ENCODE measurements at places on chromosomes 1 and 21. TPM values are rescaled to one million over a fixed set of nuclear protein-coding genes. Genes with fewer than 3 reads are reported as not detected.
A peak's percentile ranks its signal among the peaks of the same experiment; 100 is the strongest.

DNA sequence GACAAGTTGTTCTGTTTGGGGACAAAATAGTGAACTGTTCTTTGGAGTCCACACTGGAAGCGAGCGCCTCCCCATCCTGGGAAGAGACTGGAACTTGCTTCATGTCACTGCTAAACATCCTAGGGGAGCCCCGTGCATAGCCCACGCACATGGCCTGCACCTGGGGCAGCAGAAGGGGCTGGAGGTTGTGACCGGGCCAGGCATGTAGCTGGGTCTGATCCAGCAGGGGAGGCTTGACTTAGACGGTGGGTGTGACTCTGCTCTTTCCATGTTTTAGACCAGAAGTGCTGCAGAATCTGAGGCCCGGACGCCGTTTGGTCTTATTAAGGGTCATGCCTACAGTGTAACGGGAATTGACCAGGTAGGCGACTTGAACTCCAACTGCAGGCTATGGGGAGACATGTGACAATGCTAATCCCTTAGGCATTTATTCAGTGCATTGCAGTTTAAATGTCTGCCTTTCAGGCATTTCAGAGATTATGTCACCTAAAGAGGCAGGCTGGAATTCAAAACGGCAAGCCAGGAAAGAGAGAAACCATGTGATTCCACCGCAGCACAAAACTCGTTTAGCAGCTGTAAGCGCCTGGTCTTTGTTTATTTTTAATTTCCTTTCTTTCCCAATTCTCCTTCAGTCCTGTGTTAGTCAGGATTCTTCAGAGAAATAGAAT, 21.8 kb downstream of the CAPN9 start:
- no peak overlapping the region for H3K4me3 ChIP-seq
- H3K4me1 ChIP-seq: no peaks in the 10 kb centered on the region
- no peak for DNase-seq
- H3K27me3 ChIP-seq: no peaks in the 10 kb centered on the region
- no peaks in the 10 kb centered on the region for H3K36me3 ChIP-seq
- H3K27ac ChIP-seq: no peak overlapping the region

DNA sequence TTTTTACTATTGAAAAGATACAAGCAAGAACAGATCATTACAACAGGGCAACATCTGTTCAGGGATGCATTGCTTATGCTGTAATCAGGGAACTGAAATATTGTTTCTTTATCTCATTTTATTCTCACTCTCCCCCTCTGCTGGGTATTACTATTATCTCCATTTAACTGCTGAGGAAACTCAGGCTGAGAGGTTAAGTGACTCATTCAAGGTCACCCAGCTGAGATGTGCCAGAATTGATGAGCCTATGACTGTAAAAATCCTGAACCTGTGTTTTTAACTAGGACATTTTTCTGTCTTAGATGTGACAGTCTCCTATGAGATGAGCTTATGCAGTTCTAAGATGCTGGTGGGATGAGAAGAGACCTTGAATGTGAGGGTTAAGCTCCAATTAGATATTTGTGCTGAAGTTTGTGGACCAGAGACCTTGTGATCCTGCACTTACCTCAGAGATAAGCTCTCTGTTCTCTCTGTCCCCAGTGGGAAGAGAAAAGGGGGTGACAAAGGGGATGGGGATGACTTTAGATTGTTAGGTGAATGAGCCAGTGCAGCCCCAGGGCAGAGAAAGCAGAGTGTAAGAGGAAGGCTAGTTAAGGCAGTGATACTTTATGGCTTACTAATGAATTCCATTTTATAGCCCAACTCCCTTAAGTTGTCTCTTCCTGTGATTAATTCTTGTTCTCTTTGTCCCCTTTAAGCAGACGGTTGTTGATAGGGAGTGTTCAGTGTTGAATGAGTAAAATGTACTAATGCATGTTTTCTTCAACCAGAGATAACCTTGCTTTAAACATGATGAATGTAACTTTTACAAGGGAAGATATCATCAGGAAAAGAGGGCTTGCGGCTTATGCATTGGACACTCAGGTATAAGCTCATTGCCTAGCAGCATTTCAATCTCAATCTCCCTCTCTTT, 111.4 kb downstream of the HLX start:
- no peaks in the 10 kb centered on the region for H3K27me3 ChIP-seq
- H3K4me3 ChIP-seq: no peak overlapping the region
- DNase-seq: no peak
- H3K27ac ChIP-seq: no peak overlapping the region
- H3K36me3 ChIP-seq: no peaks in the 10 kb centered on the region

DNA sequence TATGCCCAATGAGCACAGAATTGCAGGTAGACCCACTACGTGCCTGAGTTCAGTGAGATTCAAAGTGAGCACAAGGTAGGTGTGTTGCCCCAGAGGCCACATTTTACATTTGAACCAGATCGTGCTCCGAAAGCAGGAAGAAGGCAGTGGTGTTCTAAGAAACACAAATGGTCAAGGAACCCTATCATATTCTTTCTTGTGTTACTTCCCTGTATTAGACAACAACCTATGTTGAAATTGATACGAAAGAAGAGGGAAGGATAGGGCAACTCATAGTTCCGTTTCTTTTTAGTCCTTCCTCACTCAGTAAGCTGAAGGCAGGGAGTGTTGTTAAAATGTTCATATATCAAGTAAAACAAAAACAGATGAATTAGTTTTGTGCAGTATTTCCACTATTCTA, 33.9 kb downstream of the OLFML2B start:
- H3K27ac ChIP-seq: peak overlapping the region; percentile 76
- no peaks in the 10 kb centered on the region for H3K36me3 ChIP-seq
- H3K27me3 ChIP-seq: no peaks in the 10 kb centered on the region
- no peak overlapping the region for H3K4me3 ChIP-seq

- H3K4me3 ChIP-seq: no peak overlapping the region
- no peaks in the 10 kb centered on the region for H3K27me3 ChIP-seq
- no peak overlapping the region for H3K27ac ChIP-seq
- no peaks in the 10 kb centered on the region for H3K36me3 ChIP-seq
- H3K4me1 ChIP-seq: peaks cover 4% of the 10 kb centered on the region
Measured at GRCh38 chr1:5509664-5510452, 482.4 kb downstream of the NPHP4 start.

GRCh38 chr1:229067546-229067945, 203.4 kb upstream of the RAB4A start:
- H3K27ac ChIP-seq: peak overlapping the region; percentile 82
- peak overlapping the region; percentile 48 for H3K4me3 ChIP-seq
- no peaks in the 10 kb centered on the region for H3K27me3 ChIP-seq
- peaks cover 78% of the 10 kb centered on the region for H3K4me1 ChIP-seq
- no peaks in the 10 kb centered on the region for H3K36me3 ChIP-seq

GRCh38 chr1:41354956-41355355, 6.3 kb upstream of the FOXO6 start:
- no peaks in the 10 kb centered on the region for H3K36me3 ChIP-seq
- no peaks in the 10 kb centered on the region for H3K27me3 ChIP-seq
- no peak overlapping the region for H3K4me3 ChIP-seq
- no peak overlapping the region for H3K27ac ChIP-seq
- no peaks in the 10 kb centered on the region for H3K4me1 ChIP-seq
- no peak for DNase-seq

DNA sequence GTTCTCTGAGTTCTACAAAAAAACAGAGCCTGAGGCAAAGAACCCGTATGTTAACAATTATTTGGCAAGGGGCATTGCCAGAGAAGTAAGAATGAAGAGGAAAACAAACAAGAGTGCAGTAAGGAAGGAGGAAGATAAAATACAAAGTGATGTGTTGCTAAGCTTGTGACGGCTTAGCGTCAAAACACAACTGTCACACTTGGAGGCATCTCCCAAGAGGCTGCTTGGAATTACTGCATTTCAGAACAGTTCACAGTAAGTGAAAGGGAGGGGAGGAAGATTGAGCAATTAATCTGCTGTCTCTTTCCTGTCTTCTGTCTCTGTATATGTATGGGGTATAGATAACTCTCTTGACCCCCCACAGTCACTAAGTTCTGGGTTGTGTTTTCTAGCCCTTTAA, 1017.0 kb upstream of the TMPRSS15 start:
- no peak for DNase-seq
- no peaks in the 10 kb centered on the region for H3K27me3 ChIP-seq
- no peaks in the 10 kb centered on the region for H3K36me3 ChIP-seq

DNA sequence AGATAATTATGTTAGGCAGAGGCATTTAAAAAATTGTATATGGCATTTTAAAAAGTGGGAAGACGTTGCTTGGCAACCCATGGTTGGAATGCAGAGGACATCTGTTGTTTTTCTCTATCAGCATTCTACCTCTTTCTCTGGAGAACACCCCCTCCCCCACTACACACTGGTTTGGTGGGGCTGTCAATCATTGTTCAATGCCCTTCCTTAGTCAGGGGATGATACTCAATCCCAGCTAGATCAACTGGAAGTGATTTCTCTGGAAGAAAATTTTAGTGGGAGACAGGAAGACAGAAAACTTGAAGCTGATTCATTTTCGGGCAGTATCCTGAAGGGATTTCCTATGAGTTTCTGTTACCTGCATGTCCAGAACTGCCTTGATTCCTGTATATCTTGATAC, 35.7 kb upstream of the CAP1 start:
- no peaks in the 10 kb centered on the region for H3K36me3 ChIP-seq
- no peak overlapping the region for H3K4me3 ChIP-seq
- H3K27ac ChIP-seq: no peak overlapping the region
- peaks cover 17% of the 10 kb centered on the region for H3K4me1 ChIP-seq

GRCh38 chr1:147550302-147550937, 9.1 kb downstream of the BCL9 start:
- H3K27me3 ChIP-seq: peaks cover 24% of the 10 kb centered on the region
- no peak overlapping the region for H3K27ac ChIP-seq
- DNase-seq: no peak
- H3K4me1 ChIP-seq: no peaks in the 10 kb centered on the region
- no peak overlapping the region for H3K4me3 ChIP-seq
- no peaks in the 10 kb centered on the region for H3K36me3 ChIP-seq

- H3K36me3 ChIP-seq: peaks cover 16% of the 10 kb centered on the region
- no peak overlapping the region for H3K27ac ChIP-seq
- H3K4me3 ChIP-seq: no peak overlapping the region
- DNase-seq: no peak
Measured at GRCh38 chr1:88737338-88737927, 53.4 kb downstream of the PKN2 start.

- H3K36me3 ChIP-seq: peaks cover 25% of the 10 kb centered on the region
- H3K27me3 ChIP-seq: no peaks in the 10 kb centered on the region
- no peak overlapping the region for H3K4me3 ChIP-seq
- peaks cover 5% of the 10 kb centered on the region for H3K4me1 ChIP-seq
- peak overlapping the region; percentile 61 for H3K27ac ChIP-seq
- DNase-seq: no peak
Measured at GRCh38 chr1:37533317-37534093, 18.9 kb upstream of the MEAF6 start.

GRCh38 chr1:50505427-50505826, 82.2 kb upstream of the DMRTA2 start:
- no peak overlapping the region for H3K4me3 ChIP-seq
- no peak overlapping the region for H3K27ac ChIP-seq
- H3K4me1 ChIP-seq: no peaks in the 10 kb centered on the region
- no peaks in the 10 kb centered on the region for H3K27me3 ChIP-seq
- H3K36me3 ChIP-seq: no peaks in the 10 kb centered on the region
- DNase-seq: no peak

- DNase-seq: no peak
- H3K4me3 ChIP-seq: no peak overlapping the region
- H3K36me3 ChIP-seq: no peaks in the 10 kb centered on the region
- no peak overlapping the region for H3K27ac ChIP-seq
- no peaks in the 10 kb centered on the region for H3K27me3 ChIP-seq
Measured at GRCh38 chr1:45378184-45378583, 37.9 kb upstream of the MUTYH start.

DNA sequence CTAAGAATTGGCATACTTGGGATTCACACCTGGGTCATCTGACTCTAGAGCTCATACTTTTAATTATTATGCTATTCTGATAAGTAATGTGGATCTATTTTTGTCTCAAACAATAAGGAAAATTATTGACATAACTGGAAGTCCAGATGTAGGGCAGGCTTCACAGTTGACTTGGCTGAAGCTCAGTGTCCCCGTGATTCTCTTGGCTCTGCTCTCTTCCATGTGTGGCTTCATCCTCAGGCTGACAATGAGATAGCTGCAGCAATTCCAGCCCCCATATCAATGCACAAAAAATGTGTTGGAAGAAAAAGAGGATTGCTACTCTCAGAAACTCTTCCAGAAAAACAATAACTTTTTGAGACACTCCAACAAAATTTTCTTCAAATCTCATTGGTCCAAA, 23.8 kb downstream of the HSD11B1 start:
- H3K4me3 ChIP-seq: no peak overlapping the region
- peaks cover 17% of the 10 kb centered on the region for H3K4me1 ChIP-seq
- DNase-seq: no peak
- no peaks in the 10 kb centered on the region for H3K36me3 ChIP-seq

- no peaks in the 10 kb centered on the region for H3K36me3 ChIP-seq
- DNase-seq: no peak
- no peaks in the 10 kb centered on the region for H3K4me1 ChIP-seq
- no peak overlapping the region for H3K27ac ChIP-seq
- no peaks in the 10 kb centered on the region for H3K27me3 ChIP-seq
- H3K4me3 ChIP-seq: no peak overlapping the region
Measured at GRCh38 chr1:81706650-81707435, 93.9 kb upstream of the ADGRL2 start.

DNA sequence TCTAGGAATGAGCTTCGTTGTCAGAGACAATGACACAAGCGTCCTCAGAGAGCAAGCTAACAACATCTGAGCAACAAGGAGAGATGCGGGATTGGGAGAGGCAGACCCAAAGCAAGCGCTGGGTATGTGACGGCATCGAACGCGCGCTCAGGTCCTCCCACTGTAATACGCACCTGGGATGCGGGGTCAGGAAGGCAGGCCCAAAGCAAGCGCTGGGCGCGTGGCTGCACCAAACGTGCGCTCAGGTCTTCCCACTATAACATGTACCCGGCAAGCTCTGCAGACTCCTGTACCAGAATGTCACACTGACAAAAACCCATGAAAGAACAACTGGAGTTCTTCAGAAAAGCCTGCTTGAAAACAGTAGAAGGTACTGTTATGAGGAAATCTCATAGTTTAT, 653.8 kb downstream of the SMYD3 start:
- no peak for DNase-seq
- no peaks in the 10 kb centered on the region for H3K4me1 ChIP-seq
- no peak overlapping the region for H3K4me3 ChIP-seq

Gene TRIM45
- 0.85 TPM for polyA plus RNA-seq

Gene DIO1
- 0.73 TPM for polyA plus RNA-seq

Gene SLC9C2
- not detected for polyA plus RNA-seq

Gene FAM72A
- polyA plus RNA-seq: 6.0 TPM

Gene CFAP107
- not detected for polyA plus RNA-seq

Gene MAP10
- polyA plus RNA-seq: 2.3 TPM

Gene TFAP2E
- 1.5 TPM for polyA plus RNA-seq

Gene EPHA2
- polyA plus RNA-seq: not detected

Gene ARMH1
- polyA plus RNA-seq: 232 TPM

Gene ERG
- not detected for polyA plus RNA-seq

Gene AK5
- polyA plus RNA-seq: 0.72 TPM

Gene GBP1
- polyA plus RNA-seq: 35.2 TPM

Gene IFI44
- polyA plus RNA-seq: 35.5 TPM

Gene LAMC1
- polyA plus RNA-seq: 0.95 TPM

Gene CLEC20A
- polyA plus RNA-seq: not detected

Gene PLA2G2D
- polyA plus RNA-seq: not detected

Gene TRIM46
- polyA plus RNA-seq: not detected

All from CD14-positive monocyte (primary cell).